Parietal lobe (tissue), 2 donors: ENCODE measurements at places on chromosomes 3 and 15. TPM values are rescaled to one million over a fixed set of nuclear protein-coding genes. Genes with fewer than 3 reads are reported as not detected.

The PEX5L gene
- 45.4 TPM for total RNA-seq

The ATP13A4 gene
- 22.2 TPM for total RNA-seq

The C2CD4B gene
- total RNA-seq, result 1.6 TPM

The DAZL gene
- total RNA-seq, result not detected

The HOMER2 gene
- 61.7 TPM for total RNA-seq

The HHATL gene
- 1.3 TPM for total RNA-seq

The DYNLT2B gene
- total RNA-seq, result 43.8 TPM

The AGBL1 gene
- 2.5 TPM for total RNA-seq

The NEIL1 gene
- 63.9 TPM for total RNA-seq

The C3orf85 gene
- not detected for total RNA-seq

The CGNL1 gene
- total RNA-seq, result 5.3 TPM

The PLA2G4B gene
- total RNA-seq, result 14.4 TPM

The CACNA2D3 gene
- total RNA-seq, result 16.6 TPM

The CCDC191 gene
- 9.1 TPM for total RNA-seq

The UROC1 gene
- total RNA-seq, result not detected

The EBLN2 gene
- total RNA-seq, result 22.5 TPM

The GABRB3 gene
- total RNA-seq, result 135 TPM

The ISG20 gene
- 0.31 TPM for total RNA-seq

The FMN1 gene
- 4.7 TPM for total RNA-seq

The P2RY13 gene
- 2.2 TPM for total RNA-seq

The CD96 gene
- total RNA-seq, result not detected

The GRK7 gene
- total RNA-seq, result 0.31 TPM

The REC114 gene
- total RNA-seq, result not detected

The AHSG gene
- total RNA-seq, result 0.63 TPM
